Stimulated activated CD8-positive, alpha-beta memory T cell treated with anti-CD3 and anti-CD28 coated beads, Interleukin-4, amount 100 ng/mL, for 1 hour (primary cell): ENCODE measurements at places on chromosomes 7 and 10.

- no peak for DNase-seq
Measured at GRCh38 chr10:5404208-5405041, at the start of gene TUBAL3. Gene TUBAL3 (minus strand): TSS chr10:5404828. CDS start chr10:5404792, 36 bp downstream.

- DNase-seq = no peak
Measured at GRCh38 chr10:17386616-17387075, 67.7 kb downstream of the ST8SIA6 start.

DNA sequence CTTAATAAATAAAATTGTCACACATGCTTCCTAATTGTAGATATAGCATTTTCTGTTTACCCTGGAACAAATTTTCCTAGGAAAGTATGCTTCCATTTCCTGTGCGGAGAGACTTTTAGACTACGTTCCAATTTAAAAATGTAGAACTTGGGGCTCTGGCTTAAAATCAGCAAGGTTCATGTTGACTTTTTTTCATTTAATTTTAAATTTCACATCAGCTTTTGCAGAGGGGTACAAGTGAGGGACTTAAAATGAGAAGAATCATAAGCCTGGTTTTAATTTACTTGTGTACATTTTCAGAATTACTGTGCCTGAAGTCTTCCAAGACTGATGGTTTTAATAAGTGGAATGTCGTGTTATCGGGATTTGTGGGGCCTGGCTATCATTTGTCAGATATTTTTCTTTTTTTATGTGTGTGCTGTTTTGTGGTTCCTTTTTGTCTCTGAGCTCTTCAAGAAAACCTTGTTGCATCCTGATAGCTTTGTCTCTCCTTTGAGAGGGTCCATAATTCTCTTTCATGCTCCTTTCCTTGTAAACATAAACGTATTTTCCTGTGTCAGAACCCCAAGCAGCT is 8.8 kb upstream of the ATRNL1 start:
- no peak for DNase-seq

- no peak for DNase-seq
Measured at GRCh38 chr10:49407151-49407550, 11.3 kb upstream of the DRGX start.

- DNase-seq = no peak
Measured at GRCh38 chr7:22655781-22656180, 71.2 kb upstream of the IL6 start.

- DNase-seq = no peak
Measured at GRCh38 chr7:195010-195829, 2.8 kb downstream of the FAM20C start.

- DNase-seq = no peak
Measured at GRCh38 chr7:112431803-112432202, 18.5 kb upstream of the IFRD1 start.

DNA sequence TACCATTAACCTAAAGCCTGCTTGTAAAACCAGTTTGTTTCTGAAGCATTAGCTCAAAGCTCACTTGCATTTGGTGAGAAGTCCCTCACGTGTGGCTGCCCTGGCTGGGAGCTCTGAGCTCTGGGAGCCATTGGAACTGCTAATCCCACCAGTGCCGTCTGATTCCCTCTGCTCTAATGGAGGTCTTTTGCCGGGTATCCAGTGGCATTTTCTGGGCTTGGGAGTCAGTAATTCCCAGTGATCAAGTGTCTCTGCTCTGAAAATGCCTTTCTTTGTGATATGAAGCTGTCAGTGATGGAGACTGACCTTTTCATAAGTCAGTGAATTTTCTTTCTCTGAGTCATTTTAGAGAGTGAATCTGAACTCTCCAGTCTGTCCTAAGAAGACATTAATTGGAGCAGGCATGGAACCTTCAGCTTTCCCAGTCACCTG is 36.9 kb upstream of the FAM20C start:
- no peak for DNase-seq

DNA sequence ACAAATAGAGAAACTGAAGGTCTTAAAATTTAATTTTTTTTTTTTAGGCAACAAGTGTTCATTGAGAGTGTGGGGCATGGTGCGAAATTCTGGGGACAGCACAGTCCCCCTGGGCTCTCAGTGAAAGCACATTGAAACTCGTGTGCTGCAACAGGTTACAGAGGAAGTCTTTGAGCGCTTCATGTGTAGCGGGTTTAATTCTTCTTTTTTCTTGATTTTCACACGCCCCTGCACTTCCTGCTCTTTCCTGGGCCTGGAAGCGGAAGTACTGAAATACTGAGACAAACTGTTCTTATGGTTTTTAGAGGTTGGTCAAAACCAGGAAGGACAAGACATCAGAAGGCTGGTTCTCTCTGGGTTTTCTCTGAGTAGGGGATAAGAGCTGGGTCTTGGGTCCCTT is 203.5 kb downstream of the PTEN start:
- no peak for DNase-seq

- no peak for DNase-seq
Measured at GRCh38 chr10:1515780-1516491, 221.4 kb downstream of the ADARB2 start.

- no peak for DNase-seq
Measured at GRCh38 chr10:24307696-24308485, 99.0 kb downstream of the KIAA1217 start.

DNA sequence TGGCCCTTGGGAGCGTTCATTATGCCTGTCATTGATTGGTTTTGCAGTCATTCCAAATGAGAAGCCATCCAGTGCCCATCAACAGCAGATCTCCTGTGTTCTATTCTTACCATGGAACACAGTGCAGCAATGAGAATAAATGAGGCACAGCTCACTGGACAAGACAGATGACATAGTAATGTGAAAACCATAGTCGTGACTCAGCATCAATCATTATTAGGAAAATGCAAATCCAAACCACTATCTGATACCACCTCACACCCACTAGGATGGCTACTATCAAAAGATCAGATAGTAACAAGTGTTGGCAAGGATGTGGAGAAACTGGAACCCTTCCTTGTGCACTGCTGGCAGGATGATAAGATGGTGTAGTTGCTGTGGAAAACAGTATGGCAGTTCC is 144.7 kb downstream of the ARHGAP22 start:
- no peak for DNase-seq

DNA sequence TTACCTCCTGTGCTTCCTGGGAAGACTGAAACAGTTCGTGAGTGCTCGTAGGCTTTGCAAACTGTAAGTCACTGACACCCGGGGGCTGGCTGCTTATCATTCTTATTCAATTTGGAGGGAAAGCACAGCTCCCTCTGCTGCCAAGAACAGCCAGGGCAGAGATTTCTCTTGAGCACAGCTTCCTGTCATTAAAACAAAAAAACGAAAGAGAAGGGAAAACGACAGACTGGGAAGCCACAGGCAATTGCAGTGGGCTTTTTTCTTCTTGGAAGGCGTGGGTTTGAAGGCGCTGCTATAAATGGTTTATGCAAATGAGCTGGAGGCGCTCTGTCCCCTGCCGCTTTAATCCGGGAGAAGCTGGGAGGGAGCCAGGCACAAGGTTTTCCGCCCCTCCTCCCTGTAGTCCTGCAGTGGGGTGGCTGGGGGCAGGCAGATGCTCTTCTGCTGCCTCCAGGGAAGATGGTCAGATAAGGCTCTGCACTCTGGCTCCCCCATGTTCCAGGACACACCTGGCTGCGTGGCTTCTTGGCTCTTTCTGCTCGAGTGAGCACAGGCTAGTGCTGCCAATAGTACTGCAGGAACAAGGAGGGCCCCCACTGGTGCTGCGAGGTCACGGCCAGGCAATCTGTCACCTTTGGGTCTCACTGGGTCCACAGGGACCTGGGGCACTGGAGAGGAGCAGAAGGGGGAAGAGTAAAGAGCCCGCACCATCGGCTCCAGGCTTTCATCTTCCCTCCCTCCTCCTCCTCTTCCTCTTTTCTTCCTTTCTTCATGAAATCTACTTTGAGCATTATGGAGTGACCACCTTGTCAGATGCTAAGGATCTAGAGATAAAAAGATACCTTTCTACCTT is 49.5 kb downstream of the NEURL1 start:
- DNase-seq = no peak

GRCh38 chr7:21624320-21624719 is 81.5 kb downstream of the DNAH11 start:
- DNase-seq = no peak

DNA sequence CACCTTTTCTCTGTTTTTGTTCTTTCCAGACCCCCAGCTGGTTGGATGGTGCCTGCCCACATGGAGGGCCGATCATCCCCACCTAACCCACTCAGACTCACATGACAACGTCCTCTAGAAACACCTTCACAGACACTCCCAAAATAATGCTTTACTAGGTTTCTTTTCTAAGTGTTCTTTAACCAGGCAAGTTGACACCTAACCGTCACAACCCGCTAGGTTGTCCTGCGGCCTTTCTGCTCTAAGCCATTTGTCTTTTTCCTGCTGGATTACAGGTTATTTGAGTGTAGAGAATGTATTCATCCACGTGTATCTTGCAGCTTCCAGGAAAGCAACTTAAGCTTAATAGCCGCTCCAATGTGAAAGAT is 54.8 kb downstream of the CHN2 start:
- no peak for DNase-seq

DNA sequence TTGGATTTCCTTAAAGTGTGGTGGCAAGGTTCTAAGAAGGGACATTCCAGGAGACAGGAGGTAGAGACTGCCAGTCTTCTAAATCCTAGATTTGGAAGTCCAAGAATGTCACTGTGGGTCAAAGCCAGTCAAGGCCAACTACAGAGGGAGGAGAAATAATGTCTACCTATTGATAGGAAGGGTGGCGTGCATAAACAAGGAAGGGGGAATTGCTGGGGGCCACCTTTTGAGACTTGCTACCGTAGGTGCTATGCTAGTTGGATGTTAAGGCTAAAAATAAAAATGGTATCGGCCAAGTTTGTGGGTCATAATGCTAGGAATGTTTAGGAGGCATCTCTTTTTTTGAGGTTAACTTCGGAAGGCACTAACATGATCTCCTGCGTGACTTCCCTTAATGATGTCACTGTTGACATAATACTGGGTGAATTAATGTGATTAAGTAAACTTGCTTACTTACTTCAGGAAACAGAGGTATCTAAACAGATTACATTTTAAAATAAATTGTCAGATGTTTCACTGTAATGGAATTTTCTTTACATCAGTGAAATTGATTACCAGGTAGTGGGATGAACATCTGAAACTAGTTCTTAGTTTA is 4.8 kb downstream of the BTRC start:
- DNase-seq = no peak

GRCh38 chr7:157432541-157432956 is 95.7 kb downstream of the DNAJB6 start:
- DNase-seq = no peak

- no peak for DNase-seq
Measured at GRCh38 chr10:132964231-132964630, 21.9 kb upstream of the CFAP46 start.

GRCh38 chr10:99431190-99431760 is 851 bp upstream of the GOT1 start:
- no peak for DNase-seq

- no peak for DNase-seq
Measured at GRCh38 chr10:43691485-43691884, 42.8 kb upstream of the ZNF32 start.

DNA sequence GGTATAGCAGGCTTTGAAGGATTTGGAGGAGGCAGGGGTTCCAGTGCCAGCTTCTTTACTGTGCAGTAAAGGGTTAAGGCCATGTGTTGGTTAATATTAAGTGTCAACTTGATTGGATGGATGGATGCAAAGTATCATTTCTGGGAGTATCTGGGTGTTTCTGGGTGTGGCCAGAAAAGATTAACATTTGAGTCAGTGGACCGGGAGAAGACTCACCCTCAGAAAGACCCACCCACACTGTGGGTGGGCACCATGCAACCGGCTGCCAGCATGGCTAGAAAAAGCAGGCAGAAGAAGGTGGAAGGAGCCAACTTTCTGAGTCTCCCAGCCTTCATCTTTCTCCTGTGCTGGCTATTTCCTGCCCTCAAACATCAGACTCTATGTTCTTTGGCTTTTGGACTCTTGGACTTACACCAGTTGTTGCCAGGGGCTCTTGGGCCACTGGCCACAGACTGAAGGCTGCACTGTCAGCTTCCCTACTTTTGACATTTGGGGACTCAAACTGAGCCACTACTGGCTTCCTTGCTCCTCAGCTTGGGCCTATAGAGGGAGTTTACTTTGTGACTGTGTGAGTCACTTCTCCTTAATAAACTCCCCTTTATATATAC is 6.8 kb upstream of the TRUB1 start:
- DNase-seq = no peak

GRCh38 chr7:30433506-30433905 is 45.1 kb downstream of the NOD1 start:
- DNase-seq = no peak
